Stimulated activated CD8-positive, alpha-beta memory T cell treated with anti-CD3 and anti-CD28 coated beads, Interleukin-4, amount 100 ng/mL, for 48 hours (primary cell): ENCODE measurements at places on chromosomes 1 and 21.

- DNase-seq = no peak
Observed at GRCh38 chr1:110292031-110292741, 47.0 kb upstream of the RBM15 start.

DNA sequence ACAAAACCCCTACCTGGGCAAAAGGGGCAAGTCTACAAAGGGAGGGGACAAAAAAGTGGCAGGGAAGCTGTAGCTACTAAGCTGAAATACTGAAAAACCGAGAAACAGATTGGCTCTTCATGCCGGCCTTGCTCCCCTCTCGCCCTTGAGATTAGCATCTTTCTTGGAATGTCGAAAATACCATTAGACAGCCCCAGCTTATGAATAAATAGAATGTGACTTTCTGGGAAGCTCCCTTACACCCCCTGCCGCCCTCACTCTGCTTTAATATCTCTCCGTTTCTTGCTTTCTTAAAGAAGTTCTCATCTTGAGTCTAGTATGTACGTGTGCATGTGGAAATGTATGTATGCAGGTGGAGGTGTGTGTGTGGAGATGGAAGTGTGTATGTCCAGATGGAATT, 14.1 kb downstream of the TRAF3IP3 start:
- no peak for DNase-seq

DNA sequence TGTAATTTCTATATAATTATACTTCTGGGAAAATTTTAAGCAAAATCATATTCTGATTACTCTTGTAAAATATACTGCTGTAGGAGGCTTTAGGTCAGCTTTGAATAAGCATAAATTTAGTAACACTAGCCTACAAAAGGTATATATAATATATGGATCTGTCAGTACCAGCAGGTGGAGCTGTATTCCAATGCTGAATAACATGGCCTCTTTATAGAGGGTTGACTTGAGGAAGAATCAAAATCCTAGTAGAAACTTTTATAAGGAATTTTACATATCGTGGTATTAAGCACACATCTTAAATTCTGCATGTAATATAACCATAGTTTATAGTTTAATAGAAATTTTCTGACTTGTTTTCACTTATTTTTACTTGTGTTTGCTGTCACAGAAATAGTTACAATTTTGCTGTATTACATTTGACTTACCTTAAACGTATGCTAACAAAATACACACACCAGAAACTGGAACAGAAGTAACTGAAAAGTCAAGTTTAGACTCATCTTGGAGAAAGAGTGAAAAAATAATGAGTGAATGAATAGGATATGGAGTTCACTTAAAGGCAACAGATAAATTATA, 79.3 kb downstream of the HMCN1 start:
- DNase-seq = no peak

- no peak for DNase-seq
Observed at GRCh38 chr1:17416389-17416788, 23.1 kb downstream of the RCC2 start.

DNA sequence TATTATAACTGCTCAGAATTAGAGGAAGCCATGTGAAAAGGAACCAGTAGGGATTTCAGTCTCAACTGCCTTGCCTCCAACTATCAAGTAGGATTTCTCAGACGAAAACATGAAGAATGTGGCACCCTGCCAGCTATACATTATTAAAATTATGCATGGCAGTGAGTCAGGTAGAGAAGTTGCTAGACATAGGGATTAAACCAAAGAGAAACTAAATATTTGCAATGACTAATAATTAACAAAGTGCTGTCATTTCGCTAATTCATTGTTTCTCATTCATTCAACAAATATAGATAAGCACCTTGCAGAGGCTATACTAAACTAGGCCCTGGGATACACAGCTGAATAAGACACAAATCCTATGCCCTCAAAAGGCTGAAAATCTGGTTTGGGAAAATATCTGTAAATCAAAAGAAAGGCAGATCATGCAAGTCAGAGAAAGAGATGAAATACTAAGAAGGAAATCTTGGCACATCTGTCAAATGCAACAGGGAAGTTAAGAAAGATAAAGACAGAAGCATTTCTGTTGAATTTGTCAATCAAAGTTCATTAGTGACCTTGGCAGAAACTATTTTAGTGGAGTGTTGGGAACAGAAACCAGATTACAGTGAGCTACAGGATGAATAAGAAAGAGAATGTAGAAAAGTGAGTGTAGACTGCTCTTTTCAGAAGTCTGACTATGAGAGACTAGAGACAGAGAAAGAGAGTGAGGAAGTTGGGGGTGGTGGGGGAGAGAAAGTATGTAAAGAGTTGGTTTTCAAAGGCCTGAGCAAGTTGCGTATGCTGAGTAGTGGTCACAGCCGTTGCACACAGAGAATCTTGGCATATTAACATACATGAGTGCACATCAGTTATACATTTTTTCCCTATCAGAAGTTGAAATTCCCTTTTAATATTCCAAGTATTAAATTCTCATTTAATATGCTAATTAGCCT, 14.7 kb upstream of the NBPF11 start:
- no peak for DNase-seq

DNA sequence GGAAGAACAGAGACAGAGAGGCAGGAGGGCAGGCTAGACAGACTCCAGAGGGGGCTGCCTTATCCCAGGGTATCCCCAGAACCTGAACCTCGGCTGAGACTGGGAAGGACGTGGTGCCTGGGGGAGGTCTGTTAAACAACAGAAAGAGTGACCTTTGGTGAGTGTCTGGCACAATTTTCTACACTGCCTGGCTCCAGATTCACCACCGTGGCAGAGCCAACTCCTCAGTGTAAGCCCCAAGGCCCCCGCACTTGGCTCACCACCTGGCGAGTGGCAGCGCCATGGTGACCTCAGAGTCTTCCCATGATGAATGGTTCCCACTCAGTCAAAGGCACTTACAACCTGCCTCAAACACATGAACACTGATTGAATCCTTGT, 6.5 kb downstream of the RD3 start:
- DNase-seq = no peak

DNA sequence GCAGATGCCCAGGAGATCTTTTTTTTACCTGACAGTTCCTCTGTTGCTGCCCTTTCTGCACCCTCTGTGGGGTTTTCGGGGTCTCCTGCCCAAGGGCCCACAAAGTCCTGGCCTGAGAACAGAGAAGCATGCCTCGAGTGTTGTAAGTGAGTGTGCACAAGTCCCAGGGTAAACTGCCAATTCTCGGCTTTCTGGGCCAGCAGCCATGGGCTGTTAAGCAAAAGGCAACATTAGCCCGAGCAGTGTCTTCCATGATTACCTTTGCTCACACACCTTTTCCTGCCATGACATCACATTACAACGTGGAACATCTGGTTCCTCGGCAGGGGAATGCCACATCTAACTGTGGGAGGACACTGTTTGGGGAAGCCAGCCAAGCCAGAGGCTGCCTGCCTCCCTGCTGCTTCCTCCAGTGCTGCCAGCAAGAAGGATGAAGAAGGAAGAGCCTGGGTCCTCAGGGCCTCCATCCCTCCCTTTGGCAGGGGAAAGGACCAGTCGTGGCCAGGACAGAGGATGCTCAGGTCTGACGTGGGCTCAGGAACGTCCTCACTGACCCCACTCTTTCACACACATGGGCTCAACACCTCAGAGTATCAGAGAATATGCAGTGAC, 485.9 kb downstream of the OMA1 start:
- DNase-seq = no peak

DNA sequence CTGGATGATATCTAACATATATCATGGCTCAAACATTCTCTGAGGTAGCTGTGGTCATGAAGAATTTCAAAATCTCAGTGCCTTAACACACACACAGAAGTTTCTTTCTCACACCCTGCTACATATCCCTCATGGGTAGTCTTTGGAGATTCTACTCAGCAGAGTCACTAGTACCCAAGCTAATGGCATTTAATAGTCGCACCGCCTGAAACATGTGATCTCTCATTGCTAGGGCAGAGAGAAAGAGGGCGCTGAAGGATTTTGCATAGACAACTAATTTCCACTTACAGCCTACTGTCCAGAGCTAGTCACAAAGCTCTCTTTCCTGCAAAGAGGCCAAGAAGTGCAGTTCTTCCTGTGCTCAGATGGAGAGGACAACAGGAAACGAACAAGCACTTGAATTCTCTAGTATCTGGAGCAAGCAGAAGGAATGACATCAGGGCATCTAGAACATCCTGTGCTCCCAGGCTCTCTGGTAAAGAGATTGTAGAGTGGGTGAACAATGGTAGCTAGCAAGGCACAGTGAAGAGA, 183.4 kb upstream of the PTBP2 start:
- DNase-seq = no peak

GRCh38 chr1:150529017-150529416, 13.5 kb downstream of the FALEC start:
- DNase-seq = no peak

- DNase-seq = no peak
Observed at GRCh38 chr1:156809711-156810366, 6.8 kb downstream of the SH2D2A start.

- no peak for DNase-seq
Observed at GRCh38 chr21:43812957-43813655, 23.7 kb downstream of the RRP1 start.
